ENCODE measurements at places on chromosomes 1 and 21. TPM values are rescaled to one million over a fixed set of nuclear protein-coding genes. Genes with fewer than 3 reads are reported as not detected.

DNA sequence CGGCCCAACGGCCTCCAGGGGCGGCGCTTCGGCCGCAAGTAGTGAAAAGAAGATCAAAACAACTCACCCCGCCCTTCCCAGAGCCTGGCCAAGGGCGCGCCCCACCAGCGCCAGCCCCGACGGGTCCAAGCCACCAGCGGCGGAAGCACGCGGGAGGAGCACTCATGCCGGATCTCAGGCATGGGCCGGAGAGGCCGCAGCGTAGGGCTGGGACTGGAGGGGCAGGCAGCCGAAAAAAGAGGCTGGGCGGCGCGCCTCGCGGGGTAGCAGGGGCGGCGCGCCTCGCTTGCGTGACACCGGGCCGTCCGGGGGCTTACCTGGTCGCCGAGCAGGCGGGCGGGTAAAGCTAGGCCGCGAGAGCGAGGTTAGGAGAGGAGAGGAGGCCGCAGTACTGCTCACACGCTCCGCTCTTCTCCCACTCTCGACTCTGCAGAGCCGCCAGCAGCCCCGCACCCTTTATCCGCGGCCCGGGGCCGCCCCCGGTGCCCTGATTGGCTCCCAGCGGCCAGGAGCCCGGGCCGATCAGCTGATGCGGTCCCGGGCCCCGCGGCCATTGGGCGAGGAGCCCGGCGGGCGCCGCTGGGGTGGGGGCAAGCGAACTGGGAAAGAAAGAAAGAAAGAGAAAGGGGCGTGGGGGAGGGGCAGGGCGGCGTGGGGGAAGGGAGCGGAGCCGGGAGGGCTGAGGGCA, at the start of gene GLUL:
Gene GLUL (minus strand): TSS at position 429 of the 688 bp plus-strand sequence. CDS start 3,053 bp downstream, outside the sequence.
- no peaks in the 10 kb centered on the region for H3K27me3 ChIP-seq
- no peaks in the 10 kb centered on the region for H3K36me3 ChIP-seq
- peak; percentile 90 for DNase-seq
- peak within 1 kb of the TSS; percentile 80 for H3K4me3 ChIP-seq
- H3K27ac ChIP-seq = peak within 1 kb of the TSS; percentile 99

The YRDC gene
- 6.3 TPM for total RNA-seq

The CYB561D1 gene
- 9.3 TPM for total RNA-seq

DNA sequence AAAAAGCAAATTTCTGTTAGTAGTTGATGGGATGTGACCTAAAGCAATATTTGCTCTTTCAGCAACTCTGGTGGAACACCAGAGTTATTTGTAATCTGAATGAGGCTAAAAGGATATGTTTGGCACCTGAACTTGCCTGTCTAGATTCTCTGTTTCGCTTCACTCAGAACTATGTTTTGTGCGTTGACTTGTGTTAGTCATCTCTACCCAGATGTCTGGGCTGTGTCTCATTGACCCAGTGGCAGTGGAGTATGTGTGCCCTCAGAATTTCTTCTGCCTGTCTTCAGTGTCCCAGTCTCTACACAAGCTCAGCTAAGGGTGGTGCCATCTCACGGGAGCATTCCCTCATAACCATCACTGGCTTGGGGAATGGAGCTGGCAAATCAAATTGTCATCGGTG, 13.9 kb downstream of the KCNK1 start:
- H3K4me3 ChIP-seq = no peak overlapping the region
- H3K36me3 ChIP-seq = no peaks in the 10 kb centered on the region
- no peaks in the 10 kb centered on the region for H3K4me1 ChIP-seq
- DNase-seq = no peak
- no peaks in the 10 kb centered on the region for H3K27me3 ChIP-seq

- no peak overlapping the region for H3K27ac ChIP-seq
- no peak overlapping the region for H3K4me3 ChIP-seq
- H3K36me3 ChIP-seq = no peaks in the 10 kb centered on the region
Measured at GRCh38 chr1:76336931-76337371, 262.4 kb downstream of the ST6GALNAC3 start.

DNA sequence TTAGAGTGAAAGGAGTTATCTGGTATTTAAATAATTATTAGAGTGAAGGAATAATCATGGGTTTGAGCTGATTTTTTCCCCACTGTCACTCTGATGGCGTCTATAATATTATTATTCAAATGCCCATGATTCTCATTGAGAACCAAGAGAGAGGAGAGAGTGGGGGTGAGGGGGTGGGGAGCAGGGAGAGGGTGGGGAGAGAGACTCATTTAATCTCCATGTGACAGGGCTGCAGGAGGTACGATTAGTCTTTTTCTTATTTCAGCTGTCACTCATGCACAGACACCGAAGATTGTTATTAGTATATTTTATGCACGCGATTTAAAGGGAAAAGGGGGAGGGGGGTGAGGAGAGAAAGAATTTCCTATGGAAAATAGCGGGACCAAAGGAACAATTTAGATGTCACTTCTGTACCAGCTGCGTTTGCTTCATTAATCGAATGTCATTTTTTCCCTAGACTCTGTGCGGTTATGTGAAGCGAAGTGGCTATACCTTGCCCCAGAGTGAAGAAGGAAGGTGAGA, 19.9 kb downstream of the PLXNA2 start:
- H3K4me1 ChIP-seq = peaks cover 14% of the 10 kb centered on the region
- DNase-seq = no peak
- H3K27ac ChIP-seq = no peak overlapping the region
- H3K4me3 ChIP-seq = no peak overlapping the region
- no peaks in the 10 kb centered on the region for H3K27me3 ChIP-seq

The SPRR2E gene
- total RNA-seq = not detected

GRCh38 chr21:14591377-14591776, 45.3 kb upstream of the SAMSN1 start:
- H3K36me3 ChIP-seq = no peaks in the 10 kb centered on the region
- no peak overlapping the region for H3K4me3 ChIP-seq
- H3K27me3 ChIP-seq = no peaks in the 10 kb centered on the region

The FMO4 gene
- total RNA-seq = 1.4 TPM

The SUSD4 gene
- 6.0 TPM for total RNA-seq

GRCh38 chr1:162094271-162094670, 24.8 kb downstream of the NOS1AP start:
- no peak for DNase-seq
- no peaks in the 10 kb centered on the region for H3K27me3 ChIP-seq
- H3K36me3 ChIP-seq = no peaks in the 10 kb centered on the region
- H3K27ac ChIP-seq = no peak overlapping the region
- no peaks in the 10 kb centered on the region for H3K4me1 ChIP-seq

The RUNX1 gene
- 5.9 TPM for total RNA-seq

GRCh38 chr1:118151312-118151937, 33.6 kb downstream of the SPAG17 start:
- no peaks in the 10 kb centered on the region for H3K36me3 ChIP-seq
- DNase-seq = peak; percentile 70
- H3K4me3 ChIP-seq = no peak overlapping the region
- H3K27ac ChIP-seq = no peak overlapping the region

DNA sequence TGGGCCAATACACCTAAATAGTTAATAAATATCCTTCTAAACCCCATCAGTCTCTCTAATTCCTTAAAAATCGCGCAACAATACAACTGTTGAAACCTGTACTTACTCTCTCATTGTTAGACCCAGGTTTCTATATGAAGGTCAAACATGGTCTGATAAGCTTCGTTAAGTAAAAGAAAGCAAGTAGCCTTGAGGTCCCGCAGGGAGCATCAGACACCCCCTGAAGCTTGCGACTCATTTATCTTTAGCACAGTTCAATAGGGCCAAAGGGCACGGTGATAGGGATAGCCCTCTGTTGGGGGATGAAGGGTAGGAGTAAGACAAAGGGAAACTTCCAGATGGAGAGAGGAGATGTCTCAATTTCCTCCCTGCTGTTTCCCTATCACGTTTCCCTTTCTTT, 27.3 kb upstream of the THEM4 start:
- DNase-seq = no peak
- no peak overlapping the region for H3K27ac ChIP-seq
- no peaks in the 10 kb centered on the region for H3K36me3 ChIP-seq
- no peaks in the 10 kb centered on the region for H3K4me1 ChIP-seq
- no peaks in the 10 kb centered on the region for H3K27me3 ChIP-seq

The ELAVL4 gene
- 2.8 TPM for total RNA-seq

DNA sequence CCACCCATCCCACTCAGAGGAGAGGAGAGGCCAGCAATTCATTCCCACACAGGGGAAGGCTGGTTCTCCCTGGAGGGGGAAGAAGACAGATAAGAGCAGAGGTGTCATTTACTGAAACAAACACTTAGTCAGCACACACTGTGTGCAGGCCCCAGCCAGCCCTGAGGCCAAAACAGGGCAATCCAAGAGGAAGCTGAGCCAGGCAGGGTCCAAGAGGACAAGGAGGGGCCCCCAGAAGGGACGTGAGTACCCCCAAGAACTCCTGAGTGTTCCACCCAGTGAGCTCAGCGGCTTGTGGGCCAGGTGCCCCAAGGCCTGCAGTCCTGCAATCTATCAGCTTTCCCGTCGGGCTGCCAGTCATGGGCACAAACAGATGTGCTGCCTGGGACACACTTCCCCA, 15.8 kb downstream of the ADGRB2 start:
- no peaks in the 10 kb centered on the region for H3K4me1 ChIP-seq
- no peak for DNase-seq
- H3K27me3 ChIP-seq = no peaks in the 10 kb centered on the region
- no peak overlapping the region for H3K4me3 ChIP-seq
- H3K27ac ChIP-seq = no peak overlapping the region

The FNDC10 gene
- total RNA-seq = 2.4 TPM
